ENCODE measurements at places on chromosomes 6 and 20.

DNA sequence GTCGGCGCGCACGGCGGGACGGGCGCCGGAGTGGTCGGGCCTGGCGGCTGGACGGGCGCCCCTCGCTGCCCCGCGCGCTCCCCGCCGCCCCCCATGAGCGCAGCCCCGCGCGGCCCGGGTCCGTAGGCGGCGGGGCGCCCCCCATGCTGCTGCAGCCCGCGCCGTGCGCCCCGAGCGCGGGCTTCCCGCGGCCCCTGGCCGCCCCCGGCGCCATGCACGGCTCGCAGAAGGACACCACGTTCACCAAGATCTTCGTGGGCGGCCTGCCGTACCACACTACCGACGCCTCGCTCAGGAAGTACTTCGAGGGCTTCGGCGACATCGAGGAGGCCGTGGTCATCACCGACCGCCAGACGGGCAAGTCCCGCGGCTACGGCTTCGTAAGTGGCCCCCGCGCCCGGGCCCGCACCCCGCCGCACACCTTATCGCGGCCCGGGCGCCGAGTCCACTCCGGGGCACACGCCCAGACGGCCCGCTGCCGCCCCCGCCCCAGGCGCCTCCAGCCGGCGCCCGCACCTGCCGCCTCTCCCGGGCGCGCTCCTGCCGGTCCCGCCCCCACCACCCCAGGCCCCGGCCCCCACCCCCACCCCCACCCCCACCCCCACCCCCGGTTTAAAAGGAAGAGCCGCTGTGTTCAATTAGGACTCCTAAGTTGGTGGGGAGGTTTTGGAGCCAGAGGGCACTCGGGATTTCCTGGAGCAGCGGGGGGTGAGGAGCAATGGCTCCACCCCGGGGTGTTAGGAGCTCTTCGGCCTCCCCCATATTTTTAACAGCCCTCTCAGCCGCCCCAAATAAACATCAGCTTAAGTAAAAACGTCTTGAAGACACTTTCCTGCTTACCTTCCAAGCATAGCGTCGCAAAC lies 474 bp downstream of the RBM38 start:
- DNase-seq, result peak; percentile 28

DNA sequence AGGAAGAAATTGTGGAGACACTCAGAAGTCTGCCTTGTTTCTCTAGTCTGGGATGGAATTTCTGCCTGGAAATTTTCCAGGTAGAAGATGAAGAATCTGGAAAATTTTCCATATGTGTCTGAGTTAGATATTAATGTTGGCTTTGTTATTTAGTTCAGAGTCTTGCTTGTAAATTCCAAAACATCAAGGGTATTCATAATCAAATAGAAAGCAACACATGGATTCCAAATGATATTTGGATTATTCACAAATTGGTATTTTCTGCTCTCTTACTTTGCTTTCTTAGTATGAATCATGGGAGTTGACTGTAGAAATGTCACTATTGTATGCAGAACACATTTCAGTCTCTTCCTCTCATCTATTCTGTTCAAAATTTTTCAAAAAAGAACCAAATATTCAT lies 116.0 kb downstream of the GRIK2 start:
- DNase-seq, result no peak

DNA sequence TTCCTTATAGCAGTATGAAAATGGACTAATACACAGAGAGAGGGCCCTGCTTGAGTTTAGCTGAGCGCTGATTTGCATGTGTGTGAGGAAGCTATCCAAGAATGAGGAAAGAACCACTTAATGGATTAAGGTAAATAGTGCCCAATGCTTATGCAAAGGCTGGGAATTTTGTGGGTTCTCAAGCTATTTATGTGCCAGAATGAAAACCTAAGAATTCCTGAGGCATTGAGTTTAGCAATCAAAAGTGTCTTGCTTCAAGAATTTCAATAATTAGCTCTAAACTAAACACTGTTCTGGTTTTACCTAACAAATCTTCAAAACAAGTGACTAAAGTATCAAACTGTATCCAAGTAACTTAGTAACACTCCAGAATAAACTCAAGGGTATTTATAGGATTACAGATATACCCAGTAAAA lies 7.0 kb upstream of the OR14J1 start:
- no peak for DNase-seq

- no peak for DNase-seq
Observed at GRCh38 chr20:31452575-31452974, 12.1 kb downstream of the DEFB123 start.

GRCh38 chr6:49730251-49730650 lies 13.9 kb downstream of the CRISP3 start:
- DNase-seq, result no peak

DNA sequence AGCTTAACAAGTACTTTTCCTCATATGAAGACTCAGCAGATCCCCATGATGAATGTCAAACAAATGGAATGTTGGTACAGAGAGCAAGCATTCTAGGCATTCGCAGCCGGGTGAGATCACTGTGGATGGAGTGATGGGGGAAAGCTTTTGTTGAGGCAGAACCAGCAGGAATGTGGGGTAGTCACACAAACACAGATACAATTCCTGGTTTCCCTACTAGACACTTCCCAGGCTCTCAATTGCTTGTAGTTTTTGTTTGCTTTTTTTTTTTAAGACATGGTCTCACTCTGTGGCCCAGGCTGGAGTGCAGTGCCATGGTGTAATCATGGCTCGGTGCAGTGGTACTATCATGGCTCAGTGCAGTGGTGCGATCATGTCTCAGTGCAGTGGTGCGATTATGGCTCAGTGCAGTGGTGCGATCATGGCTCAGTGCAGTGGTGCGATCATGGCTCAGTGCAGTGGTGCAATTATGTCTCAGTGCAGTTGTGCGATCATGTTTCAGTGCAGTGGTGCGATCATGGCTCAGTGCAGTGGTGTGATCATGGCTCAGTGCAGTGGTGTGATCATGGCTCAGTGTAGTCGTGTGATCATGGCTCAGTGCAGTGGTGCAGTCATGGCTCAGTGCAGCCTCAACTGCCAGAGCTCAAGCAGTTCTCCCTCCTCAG lies 15.4 kb upstream of the IER3 start:
- DNase-seq, result no peak

- DNase-seq, result no peak
Observed at GRCh38 chr6:150732765-150733539, 132.6 kb upstream of the MTHFD1L start.

DNA sequence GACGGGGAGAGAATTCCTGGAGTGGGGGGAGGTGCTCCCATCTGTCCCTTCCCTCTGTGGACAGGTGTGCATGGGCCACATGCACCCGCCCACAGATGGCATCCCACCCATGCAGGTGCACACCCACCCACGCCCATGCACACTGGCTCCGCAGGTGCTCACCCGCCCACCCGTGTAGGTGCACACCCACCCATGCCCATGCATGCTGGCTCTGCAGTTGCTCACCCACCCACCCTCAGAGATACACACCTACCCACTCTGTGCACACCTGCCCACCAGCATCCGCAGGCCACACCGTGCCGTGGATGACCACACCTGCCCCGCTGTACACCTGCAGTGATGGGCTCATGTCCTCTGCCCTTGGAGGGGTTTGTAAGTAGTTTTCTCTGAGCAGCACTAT lies 132.0 kb downstream of the PHACTR3 start:
- no peak for DNase-seq

DNA sequence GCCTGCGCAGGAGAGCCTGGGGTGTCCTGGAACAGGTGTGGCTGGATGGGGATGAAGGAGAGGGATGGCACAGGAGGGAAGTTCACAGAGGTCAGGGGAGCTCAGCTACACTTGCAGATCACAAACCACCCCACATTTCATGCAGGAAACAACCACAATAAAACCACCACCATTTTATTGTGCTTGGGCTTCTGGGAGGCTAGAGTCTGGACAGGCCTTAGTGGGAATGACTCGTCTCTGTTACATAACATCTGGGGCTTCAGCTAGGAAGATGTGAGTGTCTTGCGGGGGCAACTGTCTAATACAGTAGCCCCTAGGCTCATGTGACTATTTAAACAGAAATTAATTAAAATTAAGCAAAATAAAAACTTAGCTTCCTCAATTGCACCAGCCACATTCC lies 33.4 kb downstream of the SNX5 start:
- DNase-seq, result no peak

DNA sequence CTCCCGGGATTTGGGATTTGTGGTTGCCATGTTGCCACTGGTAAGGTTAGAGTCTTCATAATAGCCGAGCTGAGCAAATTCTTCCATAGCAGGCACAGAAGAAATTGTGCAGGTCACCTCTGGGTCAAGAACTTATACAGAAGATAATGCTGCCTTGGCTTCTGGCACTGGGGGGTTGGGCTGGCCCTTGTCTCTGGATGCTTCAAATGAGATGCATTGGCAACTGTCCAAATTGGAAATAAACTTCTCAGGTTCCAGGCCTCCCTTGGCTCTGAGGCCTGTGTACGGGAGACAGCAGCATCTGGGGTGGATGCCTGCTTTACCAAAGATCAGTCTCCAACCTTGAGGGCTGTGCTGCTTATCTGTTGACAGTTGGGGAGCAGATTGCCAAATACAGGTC lies 26.2 kb downstream of the MYO6 start:
- DNase-seq, result no peak

DNA sequence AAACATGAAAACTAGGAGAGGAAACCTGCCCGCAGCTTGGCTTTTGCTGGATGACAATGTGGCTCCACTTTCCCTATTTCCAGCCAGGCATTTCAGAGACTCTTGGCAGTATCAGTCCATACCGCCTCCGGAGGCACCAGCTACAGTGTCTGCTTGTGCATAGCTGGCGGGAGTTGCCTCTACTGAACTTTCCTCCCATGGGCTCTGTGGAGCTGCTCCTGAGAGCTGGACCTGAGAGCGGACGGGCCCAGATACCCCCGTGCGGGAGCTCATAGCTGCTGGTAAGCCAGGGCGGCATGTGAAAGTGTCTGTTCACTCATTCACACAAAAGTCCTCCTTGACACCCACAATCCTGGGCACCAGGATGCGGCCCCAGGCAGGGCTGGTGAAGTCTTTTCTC lies 130.3 kb upstream of the PMEPA1 start:
- peak; percentile 50 for DNase-seq

DNA sequence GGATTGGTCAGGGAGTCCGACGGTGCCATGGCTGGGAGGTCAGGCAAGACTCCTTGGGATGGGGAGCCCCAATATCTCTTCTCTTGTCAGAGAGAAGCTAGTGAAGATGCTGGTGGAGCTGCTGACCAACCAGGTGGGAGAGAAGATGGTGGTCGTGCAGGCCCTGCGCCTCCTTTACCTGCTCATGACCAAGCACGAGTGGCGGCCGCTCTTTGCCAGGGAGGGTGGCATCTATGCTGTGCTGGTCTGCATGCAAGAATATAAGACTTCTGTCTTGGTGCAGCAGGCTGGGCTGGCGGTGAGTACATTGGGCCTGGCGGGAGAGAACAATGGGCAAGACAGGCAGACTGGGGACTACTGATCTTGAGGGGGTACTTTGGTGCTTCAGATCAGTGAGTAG lies 10.9 kb downstream of the CUL9 start:
- DNase-seq, result no peak

- no peak for DNase-seq
Observed at GRCh38 chr6:151142676-151143075, 97.1 kb upstream of the AKAP12 start.

DNA sequence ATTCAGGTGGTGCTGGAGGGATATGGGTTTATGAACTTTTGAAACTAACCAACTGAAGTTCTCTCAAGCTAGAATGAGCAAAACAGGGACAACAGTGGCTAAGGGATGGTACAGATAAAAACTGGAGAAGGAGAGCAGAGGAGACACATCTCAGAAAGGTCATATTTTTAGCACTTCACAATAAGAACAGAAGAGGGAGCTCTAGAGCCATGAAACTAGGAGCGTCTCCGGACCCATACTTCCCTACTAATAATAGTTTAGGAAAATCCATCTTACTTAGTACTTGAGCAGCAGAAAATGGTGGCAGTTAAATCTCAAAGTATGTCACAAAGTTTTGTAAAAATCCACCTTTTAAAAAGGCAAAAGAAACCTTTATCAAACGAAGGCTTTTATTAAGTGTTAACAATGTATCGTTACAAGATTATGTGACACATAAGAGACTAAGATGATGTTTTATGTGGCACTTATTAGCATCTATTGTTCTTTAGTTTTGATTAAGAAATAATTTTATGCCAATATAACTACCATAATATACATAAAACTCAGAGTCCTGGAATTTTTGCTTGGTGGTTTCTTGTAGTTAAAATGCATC lies 278.6 kb downstream of the TBC1D32 start:
- peak; percentile 24 for DNase-seq

DNA sequence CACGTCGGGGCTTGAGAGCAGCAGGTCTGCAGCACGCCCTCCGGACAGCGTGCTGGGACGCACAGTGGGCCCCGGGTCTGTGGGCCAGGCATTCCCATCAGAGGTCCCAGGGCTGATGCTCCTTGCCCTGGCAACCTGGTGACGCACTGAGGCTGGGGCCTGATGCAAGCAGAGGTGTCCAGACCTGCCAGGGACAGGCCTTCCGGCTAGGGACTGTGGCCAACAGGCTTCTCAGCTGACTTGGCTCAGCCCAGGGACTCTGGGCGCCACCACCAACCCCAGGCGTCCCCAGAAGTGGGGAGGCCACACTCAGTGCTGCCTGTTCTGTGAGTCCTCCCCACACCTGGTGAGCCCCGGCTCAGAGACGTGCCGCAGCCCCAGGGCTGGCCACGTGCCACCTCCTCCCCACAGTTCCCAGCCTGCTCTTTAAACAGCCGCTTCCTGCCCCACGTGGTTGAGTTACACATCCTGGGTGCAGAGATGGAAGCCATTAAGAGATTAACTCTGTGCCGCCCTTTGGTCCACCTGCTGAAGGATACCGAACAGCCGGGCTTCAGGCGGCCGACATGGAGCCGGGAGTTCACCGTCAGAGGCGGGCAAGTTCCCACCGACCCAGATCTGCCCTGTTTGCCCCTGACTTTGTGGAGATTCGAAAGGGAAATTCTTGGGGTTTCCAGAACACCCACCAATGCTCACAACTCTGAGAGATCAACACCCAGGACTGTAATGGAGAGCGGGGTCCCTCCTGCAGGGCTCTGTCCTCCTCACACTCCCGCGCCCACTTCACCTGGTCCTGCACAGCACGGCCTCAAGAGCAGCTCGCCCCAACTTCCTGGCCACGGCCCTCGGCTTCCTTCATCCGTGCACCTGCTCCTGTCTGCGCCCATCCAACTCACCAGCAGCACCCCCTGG lies 37.6 kb upstream of the ZBP1 start:
- peak; percentile 10 for DNase-seq

DNA sequence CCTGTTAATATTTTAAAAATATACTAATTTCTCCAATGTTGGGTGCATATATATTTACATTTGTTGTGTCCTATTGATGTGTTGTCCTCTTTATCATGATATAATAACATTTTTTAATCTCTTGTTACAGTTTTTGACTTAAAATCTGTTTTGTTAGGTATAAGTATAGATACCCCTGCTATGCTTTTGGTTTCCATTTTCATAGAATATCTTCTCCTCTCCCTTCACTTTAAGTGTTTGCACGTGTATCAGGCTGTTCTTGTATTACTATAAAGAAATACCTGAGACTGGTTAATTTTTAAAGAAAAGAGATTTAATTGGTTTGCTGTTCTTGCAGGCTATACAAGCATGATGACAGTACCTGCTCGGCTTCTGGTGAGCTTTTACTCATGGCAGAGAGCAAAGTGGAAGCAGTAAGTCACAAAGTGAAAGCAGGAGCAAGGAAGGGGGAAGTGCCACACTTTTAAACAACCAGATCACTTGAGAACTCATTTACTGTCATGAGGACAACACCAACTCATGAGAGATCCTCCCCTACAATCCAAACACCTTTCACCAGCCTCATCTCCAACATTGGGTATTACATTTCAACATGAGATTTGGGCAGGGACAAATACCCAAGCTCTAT lies 340.5 kb upstream of the SYNCRIP start:
- no peak for DNase-seq

GRCh38 chr6:499617-500016 lies 108.1 kb downstream of the IRF4 start:
- DNase-seq, result no peak

GRCh38 chr6:127879685-127880084 lies 21.2 kb downstream of the THEMIS start:
- DNase-seq, result no peak

- DNase-seq, result no peak
Observed at GRCh38 chr6:134585517-134585873, 267.6 kb upstream of the SGK1 start.

All from Ammon's horn (tissue), 1 donor.